ENCODE measurements at places on chromosomes 12 and 14.

- no peak for DNase-seq
Observed at GRCh38 chr14:51727526-51727925, 75.8 kb downstream of the FRMD6 start.

DNA sequence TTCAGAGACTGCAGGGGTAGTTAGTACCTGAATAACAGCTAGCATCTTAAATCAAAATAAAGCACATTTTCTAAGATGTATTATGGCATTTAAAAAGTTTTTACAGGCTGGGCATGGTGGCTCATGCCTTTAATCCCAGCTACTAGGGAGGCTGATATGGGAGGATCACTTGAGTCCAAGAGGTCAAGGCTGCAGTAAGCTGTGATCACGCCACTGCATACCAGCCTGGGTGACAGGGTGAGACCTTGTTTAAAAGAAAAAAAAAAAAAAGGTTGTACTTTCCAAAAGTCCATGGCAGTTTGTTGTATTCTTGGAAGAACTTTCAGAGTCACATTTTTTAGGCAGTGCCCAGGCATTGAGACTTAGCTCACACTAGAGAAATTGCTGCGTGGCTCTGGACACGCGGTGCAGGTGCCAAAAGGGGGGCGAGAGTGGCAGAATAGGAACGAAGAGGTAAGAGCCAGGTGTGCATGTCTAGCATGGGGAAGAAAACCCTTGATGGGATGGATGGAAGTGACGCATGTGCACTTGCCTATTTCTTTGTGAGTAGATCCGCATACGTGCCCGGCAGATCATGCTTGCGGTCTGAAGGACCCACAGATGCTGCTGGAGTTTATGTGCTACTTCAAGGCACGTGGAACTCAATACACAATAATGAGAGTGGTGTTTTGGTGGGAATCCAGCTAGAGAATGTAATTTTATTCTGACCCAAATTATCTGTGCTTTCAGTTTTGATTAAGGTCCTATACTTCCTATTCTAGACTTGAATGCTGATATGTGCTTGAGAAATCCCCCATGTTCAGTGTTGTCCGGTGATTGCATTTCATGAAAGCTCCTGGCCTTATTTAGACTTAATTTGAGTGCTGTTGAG, 11.9 kb downstream of the ANKRD13A start:
- DNase-seq = no peak

DNA sequence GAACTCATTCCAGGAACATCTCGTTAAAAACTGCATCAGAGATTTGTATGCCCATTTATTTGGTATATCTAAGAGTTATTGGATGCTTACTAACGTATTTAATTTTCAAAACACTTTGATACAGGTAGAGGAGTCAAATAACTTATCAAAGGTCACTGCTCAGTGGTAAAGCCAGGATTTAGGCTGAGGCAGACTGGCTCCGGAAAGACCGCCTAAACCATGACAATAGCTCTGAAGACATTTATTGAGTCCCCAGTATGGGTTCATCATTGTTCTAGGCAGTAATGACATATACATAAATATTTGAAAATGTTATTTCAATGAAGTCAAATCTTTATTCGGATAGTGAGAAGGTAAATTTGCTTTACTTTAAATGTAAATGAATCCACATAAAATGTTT, 30.3 kb downstream of the WBP11 start:
- no peak for DNase-seq

GRCh38 chr12:108640802-108641445, 7.2 kb upstream of the SELPLG start:
- DNase-seq = no peak

DNA sequence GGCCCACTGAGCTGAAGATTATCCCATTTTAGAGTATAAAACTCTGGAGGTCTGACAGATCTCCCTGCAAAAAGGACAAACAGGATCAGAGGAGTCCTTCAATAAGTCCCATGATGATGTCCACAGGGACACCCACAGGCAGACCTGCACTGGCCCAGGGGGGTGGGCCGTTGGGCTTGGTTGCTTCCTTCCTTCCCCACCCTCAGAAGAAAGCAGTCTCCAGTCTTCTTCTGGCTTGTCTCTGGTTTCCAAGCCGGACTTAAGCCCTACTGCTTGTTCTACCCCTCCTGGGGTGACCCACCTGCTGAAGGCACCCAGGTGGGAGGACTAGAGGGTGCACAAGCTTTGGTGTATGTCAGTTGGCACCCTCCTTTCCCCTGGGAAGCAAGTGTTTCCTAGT, 209.0 kb downstream of the ANO2 start:
- DNase-seq = no peak

DNA sequence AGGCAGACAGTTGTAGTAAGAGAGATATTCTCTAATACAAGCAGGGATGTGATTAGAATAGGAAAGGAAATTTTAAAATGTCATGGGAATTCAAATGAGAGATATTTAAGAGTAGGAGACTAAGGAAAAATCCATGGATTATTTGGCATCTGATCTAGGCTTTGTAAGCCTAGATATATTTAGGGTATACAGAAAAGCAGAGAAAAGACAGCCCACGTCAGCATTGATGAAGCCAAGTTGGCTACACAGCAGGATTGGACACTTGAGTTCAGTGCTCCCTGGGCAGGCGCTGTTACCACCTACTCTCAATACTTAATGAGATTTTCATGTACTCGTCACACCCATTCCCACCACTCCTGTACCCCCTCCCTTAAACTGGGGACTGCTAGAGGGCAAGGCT, 1.7 kb upstream of the KCNJ8 start:
- DNase-seq = no peak

GRCh38 chr12:131923260-131923659, 5.8 kb upstream of the PUS1 start:
- DNase-seq = no peak

DNA sequence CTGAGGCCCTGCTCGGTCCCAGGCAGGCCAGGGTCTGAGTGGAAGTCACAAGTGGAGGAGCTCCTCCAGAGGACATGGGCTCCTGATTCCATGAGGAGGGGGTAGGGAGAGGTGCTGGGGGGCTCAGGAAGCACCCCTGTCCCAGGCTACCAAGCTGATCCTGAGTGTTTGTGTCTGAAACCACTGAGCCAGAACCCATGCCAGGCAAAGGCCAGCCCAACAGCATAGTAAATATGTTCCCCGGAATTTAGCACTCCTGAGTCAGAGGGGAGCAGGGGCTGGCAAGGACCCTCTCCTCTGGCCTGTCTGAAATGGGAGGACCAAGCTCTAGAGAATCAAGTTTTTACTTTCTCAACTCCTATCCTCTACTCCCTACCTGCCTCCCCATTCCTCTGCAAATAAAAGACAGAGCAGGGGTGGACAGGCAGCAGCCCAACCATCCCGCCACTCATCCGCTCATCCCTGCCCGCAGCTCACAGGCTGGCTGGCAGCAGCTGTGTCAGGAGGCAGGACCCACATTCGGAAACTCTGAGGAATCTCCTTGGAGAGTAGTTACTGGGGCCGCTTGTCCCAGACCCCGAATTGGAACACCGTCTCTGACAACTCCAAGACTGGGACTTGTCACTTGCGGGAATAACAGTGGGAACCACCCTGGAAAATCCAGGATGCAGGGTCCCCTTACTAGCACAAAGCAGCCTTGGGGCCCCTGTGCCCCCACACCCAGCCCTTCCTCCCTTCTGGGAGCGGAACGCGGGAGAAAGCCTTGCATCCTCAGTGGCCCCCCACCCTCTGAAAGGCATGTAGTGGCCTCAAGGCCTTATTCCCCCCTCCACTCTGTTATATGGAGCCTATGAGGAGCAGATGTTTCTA, 102.5 kb downstream of the ZFP36L1 start:
- no peak for DNase-seq

- DNase-seq = no peak
Observed at GRCh38 chr14:28102814-28103213, 663.8 kb upstream of the FOXG1 start.

DNA sequence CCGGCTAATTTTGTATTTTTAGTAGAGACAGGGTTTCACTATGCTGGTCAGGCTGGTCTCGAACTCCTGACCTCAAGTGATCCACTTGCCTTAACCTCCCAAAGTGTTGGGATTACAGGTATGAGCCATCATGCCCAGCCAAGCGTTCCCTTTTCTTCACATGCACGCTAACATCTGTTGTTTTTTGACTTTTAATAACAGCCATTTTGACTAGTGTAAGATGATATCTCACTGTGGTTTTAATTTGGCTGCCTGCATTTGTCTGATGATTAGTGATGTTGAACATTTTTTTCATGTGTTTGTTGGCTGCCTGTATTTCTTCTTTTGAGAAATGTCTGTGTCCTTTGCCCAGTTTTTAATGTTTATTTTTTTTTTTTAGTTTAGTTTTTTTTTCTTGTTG, 10.2 kb upstream of the YARS2 start:
- DNase-seq = no peak

GRCh38 chr12:80264386-80264785, 165.0 kb downstream of the OTOGL start:
- DNase-seq = no peak

GRCh38 chr14:23623962-23624361, 12.2 kb upstream of the DHRS2 start:
- DNase-seq = no peak

GRCh38 chr12:69149270-69149669, 90.1 kb upstream of the CPSF6 start:
- DNase-seq = no peak

DNA sequence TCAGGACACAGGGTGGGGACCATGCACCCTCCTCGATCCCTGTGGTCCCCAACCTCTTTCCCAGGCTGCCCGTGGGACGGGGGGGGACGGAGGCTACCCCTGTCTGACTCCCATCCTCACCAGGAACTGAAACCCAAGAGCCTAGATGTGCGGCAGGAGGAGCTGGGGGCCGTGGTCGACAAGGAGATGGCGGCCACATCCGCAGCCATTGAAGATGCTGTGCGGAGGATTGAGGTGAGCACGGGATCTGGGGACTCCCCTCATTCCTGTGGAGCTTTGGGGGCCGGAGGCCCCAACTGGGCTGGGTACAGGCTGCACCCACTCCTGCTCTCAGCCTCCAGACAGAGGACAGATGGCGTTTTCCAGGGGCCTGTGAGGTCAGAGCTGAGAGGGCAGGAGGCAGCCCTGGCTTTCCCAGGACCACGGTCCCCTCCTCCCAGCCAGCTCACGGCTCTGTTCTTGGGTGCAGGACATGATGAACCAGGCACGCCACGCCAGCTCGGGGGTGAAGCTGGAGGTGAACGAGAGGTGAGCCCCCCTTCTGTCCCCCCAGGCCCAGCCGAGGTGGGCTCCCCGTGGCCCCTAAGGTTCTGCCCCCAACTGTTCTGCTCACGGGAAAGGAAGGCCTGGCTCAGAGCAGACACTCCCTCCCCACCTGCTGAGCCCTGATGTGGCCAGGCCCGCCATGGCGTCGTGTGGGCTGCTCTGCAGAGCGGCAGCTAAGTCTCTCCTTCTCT, 24.2 kb downstream of the HIP1R start:
- no peak for DNase-seq

DNA sequence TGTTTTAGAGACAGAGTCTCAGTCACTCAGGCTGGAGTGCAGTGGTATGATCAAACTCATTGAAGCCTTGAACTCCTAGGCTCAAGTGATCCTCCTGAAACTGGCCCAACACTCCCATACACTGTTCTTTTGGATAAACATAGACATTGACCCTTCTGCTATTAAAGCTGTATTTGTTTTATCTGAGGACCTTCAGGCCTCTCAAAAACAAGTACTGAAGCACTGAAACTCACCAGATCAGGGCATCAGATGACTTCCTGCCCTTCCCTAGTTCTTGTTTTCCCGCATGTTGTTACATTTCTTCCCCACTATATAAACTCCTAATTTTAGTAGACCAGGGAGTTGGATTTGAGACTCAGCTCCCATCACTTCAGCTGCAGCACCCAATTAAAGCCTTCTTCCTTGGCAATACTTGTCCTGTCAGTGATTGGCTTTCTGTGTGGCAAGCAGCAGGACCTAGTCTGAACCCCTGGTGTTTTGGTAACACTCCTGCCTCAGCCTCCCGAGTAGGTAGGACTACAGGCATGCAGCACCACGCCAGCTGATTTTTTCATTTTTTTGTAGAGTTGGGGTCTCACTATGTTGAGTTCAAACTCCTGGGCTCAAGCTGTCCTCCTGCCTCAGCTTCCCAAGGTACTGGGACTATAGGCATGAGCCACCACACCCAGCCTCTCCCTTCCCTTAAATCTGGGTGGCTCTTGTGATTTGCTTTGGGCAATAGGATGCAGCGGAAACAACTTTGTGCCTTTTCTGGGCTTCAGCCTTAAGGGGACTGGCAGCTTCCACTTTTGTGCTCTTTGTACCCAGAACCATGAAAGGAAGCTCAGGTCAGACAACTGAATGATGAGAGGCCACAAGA, 12.5 kb upstream of the IFT81 start:
- DNase-seq = no peak

DNA sequence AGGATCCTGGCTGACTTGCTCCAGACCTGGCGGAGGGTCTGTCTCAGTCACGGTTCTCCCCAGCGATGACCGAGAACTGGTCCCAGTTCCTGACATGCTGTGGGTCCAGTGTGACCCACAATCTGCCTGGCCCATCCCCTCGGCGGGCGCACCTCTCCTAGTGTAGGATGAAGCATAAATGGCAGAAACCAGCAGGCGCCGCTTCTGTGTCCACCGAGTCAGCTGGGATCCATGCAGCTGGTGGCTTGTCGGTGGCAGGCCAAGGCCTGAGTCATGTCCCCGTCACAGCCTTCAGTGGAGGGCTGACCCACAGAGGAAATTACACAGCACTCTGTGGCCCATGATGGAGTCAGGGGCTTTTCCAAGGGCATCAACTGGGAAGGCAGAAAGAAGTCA, 38.5 kb downstream of the NFKBIA start:
- DNase-seq = no peak

DNA sequence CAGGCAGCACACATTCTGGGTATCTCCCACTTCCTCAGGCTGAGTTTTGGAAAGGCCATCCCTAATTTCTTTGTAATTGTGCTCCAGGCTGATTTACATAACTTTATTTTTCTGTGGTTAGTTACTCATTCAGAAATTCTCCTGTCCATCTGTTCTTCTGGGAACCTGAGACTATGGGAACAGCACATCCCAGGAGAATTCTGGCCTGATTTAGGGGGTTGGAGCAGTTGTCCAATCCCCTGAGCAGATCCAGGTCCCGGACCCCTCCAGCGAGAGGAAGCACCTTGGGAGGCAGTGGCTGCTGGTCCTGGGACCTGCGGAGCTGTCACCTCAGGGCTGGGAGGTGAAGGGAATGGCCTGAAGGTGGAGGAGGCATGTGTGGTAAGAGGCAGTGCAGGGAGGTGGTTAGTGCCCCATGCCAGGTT, 40.4 kb downstream of the TSPAN9 start:
- no peak for DNase-seq

DNA sequence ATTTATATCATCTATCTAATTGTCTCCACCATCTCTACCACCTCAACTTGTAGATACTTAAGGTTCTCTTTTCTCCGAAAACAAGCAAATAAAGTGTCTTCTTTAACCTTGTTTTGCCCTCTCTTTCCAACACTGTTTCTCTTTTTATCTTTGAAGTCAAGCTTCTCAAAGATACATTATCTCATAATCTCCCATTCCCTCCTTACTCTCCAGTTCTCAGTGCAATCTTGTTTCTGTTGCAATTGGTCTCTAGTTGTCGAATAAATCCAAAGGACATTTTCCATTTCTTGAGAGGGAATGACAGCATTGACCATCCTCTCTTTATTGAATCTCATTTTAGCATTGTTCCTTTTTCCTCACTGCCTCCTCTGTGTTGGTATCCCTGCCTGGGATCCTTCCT, 383.3 kb downstream of the SOX5 start:
- no peak for DNase-seq

GRCh38 chr14:79017561-79017960, 847.4 kb downstream of the NRXN3 start:
- no peak for DNase-seq

All from left kidney (tissue), 8 donors.